Stimulated activated CD4-positive, alpha-beta T cell treated with anti-CD3 and anti-CD28 coated beads, Interleukin-4, amount 100 ng/mL, for 24 hours (primary cell): ENCODE measurements at places on chromosomes 2 and 18.

DNA sequence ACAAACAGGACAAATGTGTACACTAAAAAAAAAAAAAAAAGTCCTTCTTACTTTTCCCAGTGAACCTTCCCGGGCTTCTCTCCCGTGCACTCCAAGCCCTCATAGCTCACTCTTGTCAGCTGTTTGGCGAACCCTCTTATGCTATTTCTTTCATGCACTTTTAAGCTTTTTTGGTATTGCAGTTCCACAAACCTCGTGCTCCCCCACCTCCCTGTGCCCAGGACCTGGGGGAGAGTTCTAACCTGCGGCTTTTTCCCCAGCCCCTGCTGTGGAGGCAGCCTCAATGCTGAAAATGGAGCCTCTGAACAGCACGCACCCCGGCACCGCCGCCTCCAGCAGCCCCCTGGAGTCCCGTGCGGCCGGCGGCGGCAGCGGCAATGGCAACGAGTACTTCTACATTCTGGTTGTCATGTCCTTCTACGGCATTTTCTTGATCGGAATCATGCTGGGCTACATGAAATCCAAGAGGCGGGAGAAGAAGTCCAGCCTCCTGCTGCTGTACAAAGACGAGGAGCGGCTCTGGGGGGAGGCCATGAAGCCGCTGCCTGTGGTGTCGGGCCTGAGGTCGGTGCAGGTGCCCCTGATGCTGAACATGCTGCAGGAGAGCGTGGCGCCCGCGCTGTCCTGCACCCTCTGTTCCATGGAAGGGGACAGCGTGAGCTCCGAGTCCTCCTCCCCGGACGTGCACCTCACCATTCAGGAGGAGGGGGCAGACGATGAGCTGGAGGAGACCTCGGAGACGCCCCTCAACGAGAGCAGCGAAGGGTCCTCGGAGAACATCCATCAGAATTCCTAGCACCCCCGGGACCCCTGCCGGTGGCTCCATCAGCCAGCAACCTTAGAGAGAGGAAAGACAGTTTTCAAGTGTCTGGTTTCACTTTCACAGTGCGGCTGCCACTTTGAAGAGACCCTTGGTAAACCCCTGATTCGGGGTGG is 826 bp downstream of the KCNE4 start:
- DNase-seq: no peak

GRCh38 chr18:3584897-3585460 is 135.0 kb downstream of the TGIF1 start:
- DNase-seq: no peak

DNA sequence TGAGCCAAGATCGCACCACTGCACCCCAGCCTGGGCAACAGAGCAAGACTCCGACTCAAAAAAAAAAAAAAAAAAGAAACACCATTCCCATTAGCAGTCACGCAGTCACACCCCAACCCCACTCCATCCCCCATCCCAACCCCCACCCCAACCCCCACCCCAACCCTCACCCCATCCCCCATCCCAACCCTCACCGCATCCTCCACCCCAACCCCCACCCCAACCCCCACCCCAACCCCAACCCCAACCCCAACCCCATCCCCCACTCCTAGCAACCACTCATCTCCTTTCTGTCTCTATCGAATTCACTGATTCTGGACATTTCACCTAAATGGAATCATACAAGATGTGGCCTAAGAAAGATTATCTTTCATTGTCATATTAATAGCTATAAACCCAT is 25.9 kb upstream of the ATP9B start:
- no peak for DNase-seq

GRCh38 chr2:43024515-43025011 is 201.8 kb downstream of the ZFP36L2 start:
- peak; percentile 38 for DNase-seq

- DNase-seq: no peak
These were observed 656.8 kb downstream of the BCL11A start for GRCh38 chr2:59896499-59897245.

GRCh38 chr18:28171837-28172236 is 5.1 kb downstream of the CDH2 start:
- DNase-seq: no peak

DNA sequence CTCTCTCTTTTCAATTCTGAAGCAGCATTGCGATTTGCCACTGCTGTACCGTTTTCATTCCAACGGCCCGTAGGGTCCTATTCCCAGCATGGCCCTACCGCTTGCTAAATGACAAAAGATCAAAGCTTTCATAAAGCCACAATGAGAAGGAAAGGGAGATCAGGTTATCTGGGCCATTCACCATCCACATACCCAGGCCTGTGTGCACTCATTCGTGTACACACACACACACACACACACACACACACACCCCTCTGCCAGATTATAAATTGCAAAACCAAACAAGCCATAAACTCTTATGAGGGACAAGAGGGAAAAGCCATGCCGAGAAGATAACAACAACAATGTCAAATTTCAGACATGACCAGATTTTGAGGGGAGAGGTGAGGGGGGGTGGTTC is 282.3 kb downstream of the BCL11A start:
- DNase-seq: no peak

DNA sequence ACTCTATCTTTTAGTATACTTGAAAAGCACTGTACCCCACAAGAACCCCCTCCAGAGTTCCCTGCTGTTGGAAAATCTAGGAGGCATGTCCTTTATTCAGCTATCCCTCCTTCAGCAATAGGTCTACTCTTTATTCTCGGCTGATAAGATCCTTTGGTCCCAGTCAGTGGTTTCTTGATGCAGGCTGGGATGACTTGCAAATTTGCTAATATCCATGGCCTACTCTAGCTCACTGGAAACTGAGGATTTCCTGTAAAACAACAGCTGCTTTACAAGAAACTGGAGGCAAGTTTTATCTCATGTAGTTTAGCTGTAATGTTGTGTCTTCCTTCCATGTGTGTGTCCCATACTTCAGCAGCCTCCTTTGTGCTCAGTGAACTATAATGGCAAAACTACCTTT is 183.9 kb upstream of the SCN7A start:
- no peak for DNase-seq

- no peak for DNase-seq
These were observed 653 bp upstream of the ABI2 start for GRCh38 chr2:203327582-203327900.

DNA sequence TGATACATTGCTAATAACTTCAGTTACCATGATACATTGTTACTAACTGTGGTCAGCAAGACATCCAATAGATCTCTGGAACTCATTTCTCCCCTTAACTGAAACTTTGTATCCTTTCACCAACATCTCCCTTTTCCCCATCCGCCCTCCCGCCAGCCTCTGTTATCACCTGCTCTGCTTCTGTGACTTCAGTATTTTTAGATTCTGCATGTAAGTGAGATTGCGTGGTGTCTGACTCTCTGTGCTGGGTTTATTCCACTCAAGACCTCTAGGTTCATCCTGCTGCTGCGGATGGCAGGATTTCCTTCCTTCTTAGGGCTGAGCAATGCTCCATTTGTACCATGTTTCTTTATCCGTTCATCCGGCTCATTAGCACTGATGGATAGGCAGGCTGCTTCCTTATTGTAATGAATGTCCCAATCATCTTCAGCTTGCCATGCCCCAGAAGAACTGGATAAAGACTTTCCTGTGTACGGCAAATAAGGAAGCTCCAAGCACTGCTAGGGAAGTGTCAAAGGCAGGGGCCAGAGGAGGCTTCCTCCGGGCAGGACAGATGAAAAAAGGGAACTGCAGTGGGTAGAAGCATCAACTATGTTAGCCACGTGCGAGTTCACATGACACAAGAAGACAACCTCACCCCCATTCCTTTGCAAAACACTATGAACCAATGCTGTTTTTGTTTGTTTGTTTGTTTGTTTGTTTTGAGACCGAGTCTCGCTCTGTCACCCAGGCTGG is 113.4 kb downstream of the EIPR1 start:
- DNase-seq: no peak

DNA sequence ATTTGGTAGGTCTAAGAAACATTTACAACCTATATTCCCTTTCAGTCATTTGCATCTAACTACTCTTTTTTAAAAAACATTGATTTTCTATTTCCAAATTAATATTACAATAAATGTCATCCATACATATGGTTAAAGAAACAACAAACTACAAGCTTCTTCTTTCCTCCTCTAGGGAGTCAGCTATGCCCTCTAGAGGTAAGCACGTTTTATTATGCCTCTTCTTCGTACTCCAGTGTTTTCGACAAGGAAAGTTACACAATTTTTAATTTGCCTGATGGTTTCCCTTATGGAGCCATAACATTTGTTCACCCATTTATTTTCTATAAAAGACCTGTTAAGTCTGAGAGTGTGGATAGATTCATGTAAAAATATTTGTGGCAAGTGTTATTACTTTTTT is 183.4 kb upstream of the CDH7 start:
- no peak for DNase-seq

DNA sequence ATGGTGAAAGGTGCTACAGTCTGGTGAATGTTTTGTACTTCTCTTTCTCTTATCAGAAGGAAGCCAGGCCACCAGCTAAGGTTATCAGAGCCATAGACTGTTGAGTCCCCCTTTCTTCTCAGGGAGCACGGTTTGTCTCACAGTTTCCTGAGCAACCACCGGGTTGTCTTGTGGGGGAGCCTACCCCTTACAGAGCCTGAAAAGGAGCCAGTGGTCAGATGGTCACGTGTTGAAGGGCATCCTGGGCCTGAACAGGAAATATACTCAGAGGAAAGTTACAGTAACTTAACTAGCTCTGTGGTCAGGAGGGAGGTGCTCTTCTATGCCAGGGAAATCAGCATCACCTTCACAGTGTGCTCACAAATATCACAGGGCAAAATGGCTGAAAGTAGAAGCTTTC is 11.6 kb downstream of the CD28 start:
- peak; percentile 59 for DNase-seq

GRCh38 chr2:43293744-43294695 is 67.6 kb upstream of the ZFP36L2 start:
- DNase-seq: peak; percentile 54

GRCh38 chr2:191916826-191917225 is 69.9 kb upstream of the CAVIN2 start:
- no peak for DNase-seq

- no peak for DNase-seq
These were observed 14.0 kb upstream of the SCLY start for GRCh38 chr2:238046725-238047270.

GRCh38 chr2:180980106-180980942 is at the start of gene UBE2E3:
TSS of gene UBE2E3 (plus strand) at chr2:180980605. CDS start at chr2:180982043, 1,438 bp downstream.
- DNase-seq: peak; percentile 77

GRCh38 chr18:74248595-74248994 is 43.2 kb downstream of the CYB5A start:
- DNase-seq: no peak

GRCh38 chr2:171529914-171530313 is 7.6 kb downstream of the CYBRD1 start:
- no peak for DNase-seq

DNA sequence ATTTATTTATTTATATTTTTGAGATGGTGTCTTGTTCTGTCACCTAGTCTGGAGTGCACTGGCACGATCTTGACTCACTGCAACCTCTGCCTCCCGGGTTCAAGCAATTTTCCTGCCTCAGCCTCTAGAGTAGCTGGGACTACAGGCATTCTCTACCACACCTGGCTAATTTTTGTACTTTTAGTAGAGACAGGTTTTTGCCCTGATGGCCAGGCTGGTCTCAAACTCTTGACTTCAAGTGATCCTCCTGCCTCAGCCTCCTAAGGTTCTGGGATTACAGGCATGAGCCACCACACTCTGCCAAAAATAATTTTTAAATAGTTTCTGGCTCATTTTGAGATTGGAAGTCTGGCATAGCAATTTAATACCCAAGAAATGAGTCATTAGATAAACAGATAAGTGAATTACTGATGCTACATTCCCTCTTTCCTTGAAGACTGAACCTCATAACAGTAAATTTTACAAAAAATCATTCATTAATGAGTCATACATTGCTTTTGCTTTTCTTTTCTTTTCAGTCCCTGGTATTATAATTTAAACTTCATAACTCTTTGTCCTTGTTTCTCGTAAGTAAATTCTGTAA is 881.6 kb upstream of the PIK3C3 start:
- DNase-seq: no peak

DNA sequence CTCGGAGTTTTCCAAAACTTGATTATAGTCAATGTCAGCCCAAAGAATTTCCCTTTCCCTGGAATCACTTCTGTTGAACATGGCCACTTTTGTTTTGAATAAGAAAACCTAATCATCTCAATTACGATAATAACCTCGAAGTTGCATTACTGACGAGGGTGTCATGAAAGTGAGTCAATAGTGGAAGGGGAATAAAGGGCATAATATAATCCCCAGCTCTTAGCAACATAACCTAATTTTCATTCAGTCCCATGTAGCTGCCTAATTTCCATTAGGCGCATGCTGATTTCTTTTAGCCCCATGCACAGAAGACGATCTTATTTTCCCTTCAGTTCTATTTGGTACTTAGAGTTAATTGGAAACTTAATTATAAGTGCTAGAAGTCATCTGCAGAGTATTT is 51.1 kb upstream of the RAPH1 start:
- DNase-seq: no peak

- no peak for DNase-seq
These were observed 181.2 kb upstream of the REV1 start for GRCh38 chr2:99670768-99671734.

DNA sequence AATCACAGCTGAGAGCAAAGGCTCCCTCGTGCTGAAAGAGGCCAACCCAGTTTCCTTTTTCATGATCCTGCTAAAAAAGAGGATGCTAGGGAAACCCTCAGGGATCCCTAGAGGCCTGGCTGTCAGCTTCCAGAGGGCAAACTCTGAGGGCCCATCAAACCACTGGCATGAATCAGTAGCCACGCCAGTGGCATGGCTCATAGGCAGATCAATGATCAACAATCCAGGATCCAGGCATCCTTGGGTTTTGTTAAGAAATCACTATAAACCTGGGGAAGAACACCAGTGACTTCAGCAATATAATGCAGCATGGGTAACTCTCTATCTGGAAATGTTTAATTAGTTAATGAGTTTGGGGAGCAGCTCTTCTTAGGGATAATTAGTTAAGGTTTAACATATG is 286.5 kb downstream of the C1D start:
- no peak for DNase-seq

DNA sequence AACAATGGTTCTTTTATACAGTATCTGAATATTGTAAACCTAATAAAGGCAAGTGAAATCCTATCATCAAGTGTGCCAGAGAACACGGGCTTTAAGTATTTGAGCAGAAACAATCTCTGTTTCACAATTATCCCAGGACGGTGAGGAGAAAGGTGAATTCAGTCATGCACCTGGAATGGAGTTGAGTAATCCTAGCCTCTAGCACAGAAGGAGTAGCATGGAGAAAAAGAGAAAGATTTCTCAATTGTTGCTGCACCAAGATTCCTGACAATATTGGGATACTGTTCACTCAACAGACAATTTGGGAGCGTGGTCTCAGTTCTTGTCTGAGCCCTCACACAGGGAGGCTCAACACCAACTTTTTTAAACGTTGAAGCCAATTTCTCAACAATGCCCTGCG is 510.6 kb downstream of the SOX11 start:
- DNase-seq: no peak

DNA sequence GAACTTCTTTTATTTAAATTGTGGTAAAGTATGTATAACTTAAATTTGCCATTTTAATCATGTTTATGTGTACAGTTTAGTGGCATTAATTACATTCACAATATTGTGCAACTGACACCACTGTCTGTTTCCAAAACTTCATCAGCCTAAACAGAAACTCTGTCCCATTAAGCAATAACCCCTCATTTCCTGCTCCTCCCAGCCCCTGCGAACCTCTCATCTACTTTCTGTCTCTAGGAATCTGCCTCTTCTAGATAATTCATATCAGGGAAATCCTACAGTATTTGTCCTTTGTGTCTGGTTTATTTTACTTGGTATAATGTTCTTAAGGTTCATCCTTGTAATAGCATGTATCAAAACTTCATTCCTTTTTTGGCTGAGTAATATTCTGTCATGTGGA is 75.1 kb downstream of the BOLA3 start:
- no peak for DNase-seq

- no peak for DNase-seq
These were observed 1775.5 kb upstream of the CELF4 start for GRCh38 chr18:39341129-39341528.
